ENCODE measurements at places on chromosomes 12 and 14.

GRCh38 chr12:58309806-58310205 is 368.4 kb downstream of the ATP23 start:
- DNase-seq = no peak

GRCh38 chr12:49582850-49583249 is 14.9 kb upstream of the MCRS1 start:
- no peak for DNase-seq

DNA sequence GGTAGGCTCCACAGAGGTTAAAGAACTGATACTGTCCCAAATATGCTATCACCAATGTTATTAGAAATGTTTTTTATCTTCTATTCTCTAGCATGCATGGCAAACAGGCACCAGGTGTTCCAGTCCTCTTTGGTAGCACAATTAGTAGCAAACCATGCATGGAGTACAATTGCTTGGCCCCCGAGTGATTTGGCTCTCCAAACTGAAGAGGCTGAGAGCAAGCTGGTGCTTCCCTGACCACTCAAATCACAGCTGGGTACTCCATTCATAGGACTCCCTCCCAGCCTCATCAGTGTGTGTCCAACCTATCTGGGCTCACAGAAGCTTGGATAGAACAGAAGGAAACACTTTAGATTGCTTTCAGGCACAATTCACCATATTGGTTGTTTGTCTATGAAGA is 93.4 kb downstream of the DIO2 start:
- DNase-seq = no peak

- DNase-seq = no peak
These were observed 132.1 kb upstream of the SOX5 start for GRCh38 chr12:24081606-24082005.

GRCh38 chr14:87483271-87484260 is 509.4 kb downstream of the GALC start:
- no peak for DNase-seq

GRCh38 chr14:98941481-98941880 is 330.5 kb downstream of the BCL11B start:
- DNase-seq = no peak

Data from SK-N-DZ (cell line).